Fibroblast of mammary gland (primary cell): ENCODE measurements at places on chromosomes 3 and 15.

GRCh38 chr3:32282578-32283154 is 44.2 kb downstream of the CMTM8 start:
- no peak for DNase-seq

GRCh38 chr3:130916507-130917167 is 22.8 kb downstream of the ATP2C1 start:
- no peak for DNase-seq

DNA sequence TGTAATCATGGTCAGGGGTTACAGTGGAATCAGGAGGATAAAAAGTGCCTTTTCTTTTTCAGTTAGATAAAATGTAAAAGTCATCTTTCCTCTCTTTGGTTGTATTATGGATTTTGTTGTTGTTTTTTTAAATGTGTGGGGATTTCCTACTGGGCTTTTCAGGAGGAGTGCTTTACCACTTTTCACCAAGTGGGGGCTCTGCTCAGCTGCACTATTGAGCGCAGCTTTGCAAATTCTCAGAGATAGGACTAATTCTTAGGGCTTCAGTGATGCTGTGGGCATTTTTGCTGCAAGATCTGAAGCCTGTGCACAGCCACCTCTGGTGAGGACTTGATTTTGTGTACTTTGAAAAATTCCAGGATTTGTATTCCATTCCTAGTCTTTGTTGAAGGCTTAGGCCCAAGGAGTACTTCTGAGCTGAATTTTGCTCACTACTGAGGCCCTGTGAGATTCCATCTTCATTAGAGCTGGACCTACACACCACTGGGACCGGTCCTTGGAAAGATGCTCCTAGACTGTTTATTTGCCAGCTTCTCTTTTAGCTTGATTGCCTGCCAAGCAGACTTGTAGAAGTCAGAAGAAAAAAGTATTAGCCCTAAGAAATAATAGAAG is 7.5 kb downstream of the GNB5 start:
- DNase-seq: peak; percentile 48

GRCh38 chr3:24533561-24534193 is 39.0 kb upstream of the THRB start:
- no peak for DNase-seq

GRCh38 chr3:127151992-127152650 is 40.8 kb upstream of the PRR23E start:
- peak; percentile 66 for DNase-seq

- DNase-seq: no peak
Measured at GRCh38 chr3:127853681-127854080, 31.4 kb upstream of the MGLL start.

- no peak for DNase-seq
Measured at GRCh38 chr15:65085990-65086679, 9.6 kb downstream of the KBTBD13 start.

DNA sequence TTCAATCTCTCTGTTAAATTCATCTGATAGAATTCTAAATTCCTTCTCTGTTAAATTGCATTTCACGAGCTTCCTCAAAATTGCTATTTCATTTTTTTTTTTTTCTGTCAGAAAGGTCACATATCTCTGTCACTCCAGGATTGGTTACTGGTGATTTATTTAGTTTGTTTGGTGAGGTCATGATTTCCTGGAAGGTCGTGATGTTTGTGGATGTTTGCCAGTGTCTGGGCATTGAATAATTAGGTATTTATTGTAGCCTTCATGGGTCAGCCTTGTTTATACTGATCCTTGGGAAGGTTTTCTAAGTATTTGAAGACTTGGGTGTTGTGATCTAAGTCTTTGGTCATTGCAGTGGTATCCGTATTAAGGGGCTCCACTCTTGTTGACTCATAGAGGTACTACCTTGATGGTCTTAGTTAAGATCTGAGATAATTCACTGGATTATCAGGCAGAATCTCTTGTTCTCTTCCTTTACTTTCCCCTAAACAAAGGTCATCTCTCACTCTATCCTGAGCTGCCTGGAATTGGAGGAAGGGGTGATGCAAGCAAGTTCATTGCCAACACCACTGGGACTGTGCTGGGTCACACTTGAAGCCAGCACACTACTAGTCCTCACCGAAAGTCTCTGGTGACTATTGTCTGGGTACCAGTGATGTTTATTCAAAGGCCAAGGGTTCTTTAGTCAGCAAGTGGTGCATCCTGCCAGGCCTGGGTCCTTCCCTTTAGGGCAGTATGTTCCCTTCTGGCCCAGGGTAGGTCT is 231.1 kb downstream of the GBE1 start:
- DNase-seq: no peak
